ENCODE measurements at places on chromosomes 2 and 18.

DNA sequence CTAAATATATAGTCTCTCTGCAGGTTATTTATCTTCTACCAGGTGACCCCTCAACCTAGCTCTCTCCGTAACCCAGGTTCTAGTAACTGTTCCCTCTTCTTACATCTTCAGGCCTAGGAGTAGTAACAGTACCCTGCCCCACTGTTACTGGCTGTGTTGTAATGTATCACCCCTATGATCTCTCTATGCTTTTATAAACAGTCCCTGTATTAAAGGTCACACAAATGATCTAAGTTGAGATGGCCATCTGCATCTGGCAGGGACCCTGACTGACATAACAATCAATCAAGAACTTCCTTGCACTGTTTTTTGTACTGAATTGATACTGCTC, 219.7 kb upstream of the STK17B start:
- no peak for DNase-seq

GRCh38 chr2:727071-727470, 49.9 kb upstream of the TMEM18 start:
- no peak for DNase-seq

- DNase-seq, result no peak
These were observed 165.6 kb downstream of the KLHL29 start for GRCh38 chr2:23550553-23550952.

GRCh38 chr18:48338915-48339314, 70.3 kb downstream of the ZBTB7C start:
- DNase-seq, result no peak

DNA sequence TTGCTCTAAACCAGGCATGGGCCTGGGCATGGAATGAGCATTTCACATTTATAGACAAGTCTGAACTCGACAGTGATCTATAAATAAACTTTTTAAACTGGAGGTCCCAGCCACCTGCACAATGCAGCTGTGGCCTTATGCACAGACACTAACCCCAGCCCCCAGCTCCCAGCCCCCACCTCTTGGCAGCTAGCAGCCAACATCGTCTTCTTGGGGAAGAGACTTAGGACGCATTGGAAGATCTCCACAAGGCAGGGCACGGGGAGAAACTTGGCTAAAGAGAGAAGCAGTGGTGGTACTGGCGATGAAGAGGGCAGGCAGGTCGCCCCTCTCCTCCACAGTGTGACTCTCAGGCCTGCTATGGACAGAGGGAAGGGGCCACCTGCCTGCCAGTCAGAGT, 213.2 kb downstream of the ANAPC1 start:
- no peak for DNase-seq

DNA sequence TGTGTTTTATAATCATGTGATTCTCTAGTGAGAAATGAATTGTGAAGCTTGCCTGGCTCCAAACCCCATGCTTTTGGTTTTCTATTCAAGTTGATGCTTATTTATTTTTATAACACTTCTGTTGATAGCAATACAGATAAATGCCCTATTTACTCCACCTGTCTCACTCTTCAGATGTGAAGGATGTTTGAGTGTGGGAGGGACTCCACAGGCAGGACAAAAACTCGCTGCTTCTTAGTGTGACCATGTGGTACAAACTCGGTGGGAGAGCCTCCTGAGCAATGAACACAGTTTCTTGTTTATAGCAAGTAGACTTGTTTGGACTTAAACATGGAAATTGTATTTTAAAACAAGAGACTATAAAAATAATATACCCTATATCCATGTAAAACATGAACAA, 219.7 kb downstream of the GULP1 start:
- DNase-seq, result no peak

GRCh38 chr2:8496617-8497016, 185.2 kb upstream of the ID2 start:
- no peak for DNase-seq

GRCh38 chr2:45024097-45024496, 14.8 kb upstream of the SIX2 start:
- DNase-seq, result no peak

DNA sequence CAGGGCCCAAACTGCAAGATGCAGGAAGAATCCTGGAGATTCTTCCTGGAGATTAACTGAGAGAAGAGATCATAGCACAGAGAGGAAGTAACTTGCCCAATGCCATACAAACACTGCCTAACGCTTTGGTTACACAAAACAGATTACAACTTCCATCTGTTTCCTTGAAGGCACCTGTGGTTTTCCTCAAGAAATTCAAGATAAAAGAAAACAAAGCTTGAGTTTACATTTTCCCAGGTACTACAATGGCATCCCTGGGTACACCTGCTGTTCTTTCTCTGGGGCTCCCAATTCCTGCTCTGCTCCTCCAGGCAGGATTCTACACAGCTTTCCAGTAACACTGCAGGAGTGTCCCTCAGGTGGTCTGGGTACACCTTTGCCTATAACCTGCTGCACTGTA, 781.9 kb upstream of the ID2 start:
- no peak for DNase-seq

DNA sequence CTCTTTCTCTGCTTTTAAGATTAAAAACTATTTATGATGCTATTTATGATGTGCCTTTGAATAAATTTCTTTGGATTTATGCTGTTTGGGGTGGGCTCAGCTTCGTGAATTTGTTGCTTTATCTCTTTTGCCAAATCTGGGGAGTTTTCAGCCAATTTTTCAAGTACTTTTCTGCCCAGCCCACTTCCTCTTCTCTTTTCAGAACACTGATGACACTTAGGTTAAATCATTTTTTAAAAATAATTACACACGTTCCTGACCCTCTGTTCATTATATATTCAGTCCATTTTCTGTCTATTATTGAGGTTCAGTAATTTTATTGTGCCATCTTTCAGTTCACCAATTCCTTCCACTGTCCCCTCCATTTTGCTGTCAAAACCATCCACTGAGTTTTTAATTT, 14.8 kb upstream of the BCL2L11 start:
- DNase-seq, result no peak

DNA sequence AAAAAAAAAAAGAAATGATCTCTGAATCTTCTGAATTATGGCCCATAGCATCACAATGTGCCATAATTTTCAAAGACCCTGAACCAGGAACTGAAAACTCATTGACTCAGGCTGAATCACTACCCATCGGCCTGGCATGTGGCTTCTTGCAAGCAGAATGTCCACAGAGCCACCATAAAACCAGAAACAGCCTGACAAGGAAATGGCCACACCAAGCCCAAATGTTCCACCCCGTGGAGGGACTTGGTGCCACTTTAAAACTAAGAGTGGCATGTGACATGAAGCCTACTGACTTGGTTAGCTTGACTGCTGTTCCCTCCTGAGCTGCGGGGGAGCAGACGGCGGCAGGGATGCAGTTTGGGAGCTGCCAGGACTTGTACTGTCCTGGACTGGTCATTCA, 71.2 kb upstream of the RBM44 start:
- no peak for DNase-seq

GRCh38 chr2:103847276-103847675, 1006.6 kb upstream of the POU3F3 start:
- no peak for DNase-seq

DNA sequence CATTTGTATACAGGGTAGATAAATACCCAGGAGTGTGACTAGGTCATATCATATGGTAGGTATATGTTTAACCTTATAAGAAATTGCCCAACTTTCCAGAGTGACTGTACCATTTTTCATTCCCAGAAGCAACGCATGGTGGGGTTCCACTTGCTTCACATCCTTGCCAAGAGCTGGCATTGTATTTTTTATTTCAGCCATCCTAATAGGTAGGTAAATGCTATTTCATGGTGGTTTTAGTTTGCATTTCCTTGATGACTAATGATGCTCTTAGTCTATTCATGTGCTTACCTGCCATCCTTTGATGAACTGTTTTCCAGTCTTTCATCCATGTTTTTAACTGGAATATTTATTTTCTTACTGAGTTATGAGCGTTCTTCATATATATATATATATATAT, 51.9 kb downstream of the MAP4K3 start:
- DNase-seq, result no peak

GRCh38 chr2:237433920-237434676, 20.1 kb upstream of the COL6A3 start:
- no peak for DNase-seq

DNA sequence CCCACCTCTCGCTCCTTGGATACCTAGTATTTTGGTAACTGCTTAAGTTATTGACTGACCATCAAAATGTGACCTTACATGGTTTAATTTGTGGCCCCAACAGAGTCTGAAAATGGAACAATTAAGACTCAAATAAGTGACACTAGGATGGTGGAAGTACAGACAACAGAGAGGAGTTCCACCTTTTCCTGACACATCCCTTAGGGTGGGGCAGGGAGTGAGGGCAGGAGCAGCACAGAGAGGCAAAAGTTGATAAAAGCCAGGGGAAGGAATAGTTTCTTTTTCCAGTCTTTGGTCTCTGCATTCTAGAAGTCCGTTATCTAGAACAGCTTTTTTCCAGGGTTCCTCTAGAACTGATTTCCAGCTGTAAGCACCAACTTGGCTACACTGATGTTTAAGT, 32.2 kb downstream of the FTCDNL1 start:
- DNase-seq, result no peak

DNA sequence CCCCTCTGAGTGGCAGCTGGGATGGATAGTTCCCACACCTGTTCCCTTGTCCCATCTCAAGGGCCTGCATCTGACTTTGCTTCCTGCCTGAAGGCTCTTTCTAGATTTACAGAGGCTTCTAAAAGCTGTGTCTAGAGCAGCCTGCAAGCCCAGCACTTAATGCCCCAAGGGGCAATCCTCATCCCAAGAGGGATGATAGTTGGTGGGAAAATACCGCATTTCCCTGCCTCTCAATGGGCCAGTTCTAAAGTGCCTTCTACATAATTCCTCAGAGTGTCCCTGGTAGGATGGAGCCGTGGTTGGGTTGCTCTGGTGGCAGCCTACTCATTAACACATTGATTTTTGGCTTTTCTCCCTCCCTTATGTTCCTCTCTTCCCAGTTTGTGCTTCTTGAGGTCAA, 29.5 kb downstream of the LAMA3 start:
- no peak for DNase-seq

GRCh38 chr2:71613403-71613952, 160.1 kb downstream of the DYSF start:
- no peak for DNase-seq

DNA sequence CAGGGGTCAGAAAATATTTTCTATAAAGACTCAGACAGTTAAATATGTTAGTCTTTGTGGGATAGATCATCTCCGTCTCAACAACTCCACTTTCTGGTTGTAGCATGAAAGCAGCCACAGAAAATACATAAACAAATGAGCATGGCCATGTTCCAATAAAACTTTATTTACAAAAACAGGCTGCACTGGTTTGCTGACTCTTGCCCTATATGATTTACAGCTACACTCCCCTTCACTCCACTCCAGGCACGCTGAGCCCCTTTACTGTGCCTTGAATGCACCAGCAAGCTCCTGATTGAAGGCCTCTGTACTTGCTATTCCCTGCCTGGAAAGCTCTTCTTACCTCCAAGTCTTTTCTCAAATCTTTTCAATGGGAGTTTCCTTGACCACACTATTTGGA, 5.8 kb upstream of the STAMBP start:
- DNase-seq, result no peak

- DNase-seq, result peak; percentile 91
These were observed 260.4 kb downstream of the LPIN1 start for GRCh38 chr2:12006850-12007249.

GRCh38 chr2:132255714-132256113, 94.0 kb upstream of the ANKRD30BL start:
- no peak for DNase-seq

- DNase-seq, result no peak
These were observed 76.5 kb downstream of the SDC1 start for GRCh38 chr2:20148426-20148922.

GRCh38 chr2:21317131-21317530, 193.4 kb downstream of the TDRD15 start:
- peak; percentile 70 for DNase-seq

DNA sequence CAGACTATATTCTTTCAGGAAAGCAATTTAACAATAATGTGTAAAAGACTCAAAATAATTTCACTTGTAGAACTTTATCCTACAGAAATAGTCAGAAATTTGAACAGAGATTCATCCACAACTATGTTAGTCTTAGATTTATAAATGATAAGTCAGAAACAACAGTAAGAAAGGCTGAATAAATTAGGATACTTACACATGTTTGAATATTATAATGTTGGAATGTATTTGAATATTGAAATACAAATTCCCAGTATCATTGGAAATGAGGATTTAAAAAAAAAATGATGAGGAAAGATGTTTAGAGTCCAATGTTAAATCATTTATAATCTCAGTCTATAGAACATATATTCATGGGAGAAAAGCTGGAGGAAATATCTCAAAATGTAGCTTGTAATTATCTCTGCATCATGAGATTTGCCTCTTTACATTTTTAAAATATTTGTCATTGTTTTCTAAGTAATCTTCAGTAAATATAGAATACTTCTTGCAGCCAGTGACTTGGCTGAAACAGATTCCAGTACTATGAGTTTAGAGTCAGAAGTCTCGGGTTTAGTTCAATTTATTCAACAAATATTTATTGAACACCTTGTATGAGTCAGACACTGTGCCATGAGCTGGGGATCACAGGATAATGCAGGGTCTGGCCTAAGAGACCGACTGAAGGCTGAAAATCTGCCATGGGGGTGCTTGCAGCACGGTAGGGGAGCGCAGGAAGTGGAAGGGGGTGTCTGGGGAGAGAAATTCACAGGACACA, 32.3 kb downstream of the CXCR4 start:
- DNase-seq, result no peak

DNA sequence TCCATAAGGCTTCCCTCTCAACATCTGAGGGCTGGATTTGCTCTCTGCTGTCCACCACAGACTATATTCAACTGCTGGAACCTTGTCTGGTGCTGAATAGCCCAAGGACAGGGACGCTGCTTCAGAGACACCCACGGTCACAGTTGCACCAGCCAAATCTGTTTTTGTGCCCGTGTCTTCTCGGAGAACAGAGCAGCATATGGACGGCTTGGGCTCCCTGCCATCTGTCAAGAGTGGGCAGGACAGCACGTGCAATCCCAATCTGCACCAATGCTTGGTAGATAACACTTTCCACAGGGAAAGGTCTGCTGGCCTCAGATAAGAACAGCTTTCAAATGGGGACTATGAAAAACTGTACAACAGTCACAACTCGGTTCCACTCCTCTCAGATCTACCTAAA, 466.1 kb downstream of the TGIF1 start:
- no peak for DNase-seq

GRCh38 chr2:217418090-217418489, 558.2 kb upstream of the TNP1 start:
- no peak for DNase-seq

DNA sequence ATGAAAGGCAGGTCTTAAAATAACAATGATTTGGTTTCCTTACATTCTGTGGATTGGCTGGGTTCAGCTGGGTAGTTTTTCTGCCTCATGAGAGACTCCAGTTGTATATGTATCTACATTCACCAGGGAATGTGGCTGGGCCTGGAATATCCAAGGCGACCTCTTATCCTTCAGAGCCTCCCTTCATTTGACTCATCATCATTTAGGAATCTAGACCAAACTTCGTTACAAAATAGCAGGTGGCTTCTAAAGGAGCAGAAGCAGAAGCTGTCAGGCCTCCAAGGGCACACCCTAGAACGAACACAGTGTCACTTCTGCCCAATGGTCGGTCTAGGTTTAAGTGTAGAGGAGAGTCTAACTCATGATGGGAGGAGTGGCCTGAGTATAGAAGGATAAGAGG, 204.2 kb downstream of the EN1 start:
- DNase-seq, result no peak

- no peak for DNase-seq
These were observed 159.7 kb downstream of the SOCS6 start for GRCh38 chr18:70448588-70448987.

Data from eye (tissue), 1 donor.